AML-193 (cell line): ENCODE measurements at places on chromosomes 12 and 14.

- DNase-seq, result no peak
These were observed 173.4 kb upstream of the KITLG start for GRCh38 chr12:88753707-88754106.

GRCh38 chr12:46534327-46534840, 161.8 kb upstream of the SLC38A2 start:
- DNase-seq, result no peak

- no peak for DNase-seq
These were observed 35.5 kb upstream of the C12orf75 start for GRCh38 chr12:105294886-105295479.

- no peak for DNase-seq
These were observed 602.1 kb upstream of the TMEM132C start for GRCh38 chr12:127664901-127665300.

- DNase-seq, result no peak
These were observed 991.6 kb upstream of the TMEM132C start for GRCh38 chr12:127275416-127275815.

DNA sequence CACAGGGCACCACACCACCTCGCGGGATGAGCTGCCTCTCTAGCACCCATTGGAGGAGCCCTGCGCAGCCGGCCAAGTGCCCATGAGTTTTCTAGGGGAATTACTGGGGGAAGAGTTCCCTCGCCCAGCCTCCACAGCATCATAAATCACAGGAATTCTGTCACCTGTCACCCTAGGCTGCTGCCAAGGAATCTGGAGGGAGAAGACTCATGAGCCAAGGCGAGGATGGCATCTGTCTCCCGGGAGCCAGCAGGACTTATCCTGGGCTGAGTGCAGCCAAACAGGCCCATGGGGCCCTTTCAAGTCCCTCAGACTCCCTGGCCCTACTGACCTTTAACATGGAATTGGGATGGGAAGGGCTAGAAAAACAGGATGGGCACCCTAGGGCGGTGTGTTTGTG, 7.8 kb upstream of the OTUB2 start:
- DNase-seq, result no peak

DNA sequence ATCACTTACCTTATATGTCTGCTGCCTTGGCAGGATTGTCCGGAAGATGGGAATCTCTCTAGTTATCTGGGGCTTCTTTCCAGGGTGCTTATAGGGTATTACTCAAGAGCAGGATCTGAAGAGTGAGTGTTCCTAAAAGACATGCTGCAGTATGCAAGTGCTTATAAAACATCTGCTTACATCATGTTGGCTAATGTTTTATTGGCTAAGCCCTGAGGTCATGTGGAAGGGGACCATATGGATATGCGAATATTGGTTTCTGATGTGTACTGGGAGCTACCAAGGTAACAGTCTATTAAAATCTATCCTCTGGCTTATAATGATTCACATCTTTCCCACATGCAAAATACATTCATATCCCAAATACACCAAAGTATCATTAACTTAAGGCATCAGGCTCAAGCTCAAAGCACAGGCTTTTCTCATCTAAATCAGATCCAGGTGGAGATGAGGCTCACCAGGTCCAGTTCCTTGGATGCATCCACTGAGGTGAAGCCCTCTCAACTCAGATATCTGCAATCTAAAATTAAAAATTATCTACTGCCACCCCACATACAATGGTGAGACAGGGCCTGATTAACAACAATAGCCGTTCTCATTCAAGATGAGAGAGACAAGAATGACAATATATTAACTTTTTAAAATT, 29.8 kb downstream of the LRRIQ1 start:
- DNase-seq, result no peak

GRCh38 chr12:14960548-14961465, 594 bp downstream of the ARHGDIB start:
- peak; percentile 93 for DNase-seq

DNA sequence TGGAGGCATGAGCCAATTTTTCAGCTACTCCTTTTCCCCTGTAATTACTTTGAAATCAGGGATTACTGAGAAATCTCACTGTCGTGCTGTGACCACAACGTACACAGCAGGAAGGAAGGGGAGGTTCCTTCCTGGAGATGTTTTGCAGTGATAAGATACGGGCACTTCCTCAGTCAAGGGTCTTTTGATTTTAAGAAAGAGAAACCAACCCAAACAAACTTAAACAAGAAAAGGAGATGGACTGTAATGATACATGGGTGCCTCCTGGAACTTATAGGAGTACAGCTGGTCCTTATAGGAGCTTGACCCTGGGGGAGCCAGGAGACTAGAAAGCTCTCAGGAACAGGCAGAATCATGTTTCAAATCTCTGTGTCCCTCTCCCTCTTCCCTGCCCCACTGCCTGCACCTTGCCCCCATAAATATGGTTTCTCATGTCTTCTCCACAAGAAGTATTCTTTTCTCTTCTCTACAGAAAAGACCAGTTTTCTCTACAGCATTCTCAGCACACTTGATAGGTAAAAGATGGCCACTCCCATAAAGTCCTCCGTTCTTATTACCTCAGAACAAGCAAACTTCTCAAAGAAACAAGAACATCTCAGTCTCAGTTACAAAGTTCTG, 281.1 kb upstream of the AMIGO2 start:
- DNase-seq, result peak; percentile 27

DNA sequence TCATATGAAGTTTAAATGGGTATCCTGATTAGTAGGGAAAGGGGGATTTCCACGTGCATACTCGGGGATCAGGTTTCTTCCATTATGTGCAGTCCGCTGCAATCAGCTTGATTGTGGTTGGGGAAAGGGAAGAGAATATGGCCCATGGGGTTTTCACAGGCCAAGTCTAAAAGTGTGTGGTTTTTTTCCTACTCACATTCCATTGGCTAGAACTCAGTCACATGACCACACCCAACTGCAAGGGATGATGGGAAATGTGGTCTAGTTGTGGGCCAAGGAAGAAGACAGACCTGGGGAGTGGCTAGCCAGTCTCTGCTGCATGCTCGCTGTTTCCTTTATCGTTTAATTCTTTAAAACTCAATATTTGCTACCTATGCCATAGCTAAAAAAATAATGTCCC, 105.1 kb downstream of the PRIMA1 start:
- DNase-seq, result no peak

GRCh38 chr12:17169726-17170471, 563.9 kb upstream of the LMO3 start:
- DNase-seq, result no peak

DNA sequence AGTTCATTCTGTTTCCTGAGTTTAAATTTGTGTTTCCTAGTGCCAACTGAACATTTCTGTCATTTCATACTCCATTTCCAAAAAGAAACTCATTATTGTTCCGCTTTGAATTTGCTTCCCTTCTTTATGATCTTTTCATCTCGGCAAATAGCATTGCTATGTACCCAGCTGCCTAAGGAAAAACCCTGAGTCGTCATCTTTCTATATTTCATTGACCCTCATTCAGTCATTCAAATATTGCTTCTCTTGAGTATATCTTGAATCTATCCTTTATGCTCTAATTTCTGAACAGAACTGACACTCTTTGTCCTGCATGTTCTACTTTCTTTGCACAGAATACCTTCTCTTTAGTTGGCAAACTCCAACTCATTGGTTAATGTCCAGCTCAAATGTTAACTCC, 35.9 kb downstream of the ADIPOR2 start:
- DNase-seq, result no peak

GRCh38 chr12:27083861-27084394, 1.6 kb upstream of the C12orf71 start:
- DNase-seq, result no peak

- DNase-seq, result no peak
These were observed 34.2 kb upstream of the PLEKHA5 start for GRCh38 chr12:19095331-19095730.

- DNase-seq, result no peak
These were observed 66.4 kb upstream of the MAP1LC3B2 start for GRCh38 chr12:116492703-116493324.

DNA sequence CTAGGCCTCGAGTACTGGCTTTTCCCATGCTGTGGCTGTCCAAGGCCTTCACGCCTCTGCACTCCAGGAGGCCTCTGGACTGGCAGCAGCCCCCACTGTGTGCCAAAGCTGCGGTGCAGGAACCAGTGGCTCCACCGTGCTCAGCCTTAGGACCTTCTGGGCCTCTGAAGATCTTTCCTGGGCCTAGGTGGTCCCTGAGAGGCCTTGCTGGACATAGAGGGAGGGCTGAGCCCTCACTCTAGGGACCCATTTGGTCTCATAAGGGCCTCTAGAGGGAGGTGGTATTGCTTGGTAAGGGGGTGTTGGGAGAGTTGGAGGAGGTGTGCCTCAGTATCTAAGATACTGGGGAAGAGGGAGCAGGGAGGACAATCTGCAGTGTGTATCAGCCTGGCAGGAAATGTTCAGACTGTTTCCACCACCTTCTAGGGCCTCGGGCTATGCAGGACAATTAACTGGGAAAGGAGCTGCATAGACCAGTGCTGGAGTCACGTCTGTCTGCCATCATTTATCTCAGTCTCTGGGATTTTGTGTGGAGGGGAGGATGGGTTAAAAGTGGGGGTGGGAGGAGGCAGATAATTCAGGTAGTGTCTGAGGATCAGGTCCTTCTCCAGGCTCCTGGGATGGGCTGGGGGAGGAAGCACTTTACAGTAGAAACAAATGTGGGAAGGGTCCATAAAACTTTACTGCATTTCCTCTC, 2.9 kb downstream of the HOXC5 start:
- DNase-seq, result no peak

DNA sequence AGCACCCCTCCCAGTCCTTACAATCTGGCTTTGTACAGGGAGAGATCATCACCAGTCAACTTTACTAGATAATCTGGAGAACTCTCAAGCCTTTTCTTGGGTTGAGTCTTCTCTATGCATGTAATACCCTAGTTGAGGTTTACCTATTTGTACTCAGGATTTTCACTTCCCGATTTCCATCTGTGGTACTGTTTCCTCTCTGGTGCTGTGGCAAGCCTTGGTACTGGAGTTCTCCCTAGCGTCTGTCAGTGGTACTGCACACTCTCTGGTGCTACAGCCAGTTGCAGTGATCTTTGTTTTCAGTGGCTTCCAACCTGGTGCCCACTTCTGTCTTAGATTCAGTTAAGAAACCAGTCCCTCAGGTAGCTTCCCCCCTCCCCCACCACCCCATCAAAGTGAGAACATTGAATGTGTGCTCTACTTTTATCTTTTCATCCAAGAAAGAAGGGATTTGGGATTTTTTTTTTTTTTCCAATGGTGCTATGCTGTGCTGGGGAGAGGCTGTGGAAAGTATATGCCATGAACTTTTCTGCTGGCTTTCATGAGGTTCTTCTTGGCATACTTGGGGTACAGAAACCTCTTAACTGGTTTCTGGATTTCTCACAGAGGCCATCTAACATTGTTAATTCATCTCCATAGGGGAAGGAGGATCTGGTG, 69.4 kb upstream of the EVL start:
- DNase-seq, result peak; percentile 72

- DNase-seq, result no peak
These were observed 10.1 kb downstream of the FGF6 start for GRCh38 chr12:4435537-4435936.

- DNase-seq, result no peak
These were observed 6.8 kb downstream of the KNTC1 start for GRCh38 chr12:122533856-122534255.

DNA sequence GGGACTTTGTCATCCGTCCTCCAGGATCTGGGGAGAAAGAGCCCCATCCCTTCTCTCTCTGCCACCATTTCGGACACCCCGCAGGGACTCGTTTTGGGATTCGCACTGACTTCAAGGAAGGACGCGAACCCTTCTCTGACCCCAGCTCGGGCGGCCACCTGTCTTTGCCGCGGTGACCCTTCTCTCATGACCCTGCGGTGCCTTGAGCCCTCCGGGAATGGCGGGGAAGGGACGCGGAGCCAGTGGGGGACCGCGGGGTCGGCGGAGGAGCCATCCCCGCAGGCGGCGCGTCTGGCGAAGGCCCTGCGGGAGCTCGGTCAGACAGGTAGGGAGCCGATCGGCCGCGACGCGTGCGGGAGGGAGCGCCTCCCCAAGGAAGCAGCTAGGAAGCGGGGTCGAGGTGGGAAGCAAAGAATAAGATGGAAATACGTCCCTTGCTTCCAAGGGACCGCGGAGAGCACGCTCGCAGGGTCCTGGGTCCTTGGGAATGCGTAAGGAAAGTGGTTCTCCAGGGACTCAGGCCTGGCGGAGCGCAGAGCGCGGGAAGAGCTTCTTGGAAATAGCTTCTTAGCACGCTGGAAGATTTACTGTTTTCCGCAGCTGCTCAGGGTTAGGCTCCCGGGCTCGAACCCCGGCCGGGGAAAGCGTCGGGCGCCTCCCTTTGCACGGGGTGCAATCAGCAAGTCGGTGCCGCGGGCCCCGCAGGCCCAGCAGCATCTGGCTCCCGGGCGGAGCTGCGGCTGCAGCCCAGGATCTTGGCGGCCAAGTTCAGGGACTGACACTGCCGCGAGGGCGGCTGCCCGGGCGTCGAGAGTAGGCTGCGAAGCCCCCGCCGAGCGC, 457 bp downstream of the SOCS2 start:
- DNase-seq, result no peak

DNA sequence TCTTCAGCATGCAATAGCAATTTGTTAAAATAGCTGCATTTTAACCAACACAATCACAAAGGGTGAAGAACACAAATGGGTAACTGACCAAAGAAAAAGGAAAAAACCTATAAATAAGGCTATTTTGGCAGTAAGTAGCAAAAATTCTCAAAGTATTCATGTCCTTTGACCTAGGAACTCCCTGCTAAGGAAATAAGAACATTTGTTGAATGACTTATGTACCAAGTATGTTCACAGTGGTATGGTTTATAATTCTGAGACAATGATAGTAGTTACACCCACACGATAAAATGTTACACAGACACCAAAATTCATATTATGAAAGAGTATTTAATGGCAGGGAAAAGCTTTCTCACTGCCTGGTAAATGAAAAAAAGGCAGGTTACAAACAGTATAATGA, 16.9 kb downstream of the CCDC88C start:
- DNase-seq, result no peak

DNA sequence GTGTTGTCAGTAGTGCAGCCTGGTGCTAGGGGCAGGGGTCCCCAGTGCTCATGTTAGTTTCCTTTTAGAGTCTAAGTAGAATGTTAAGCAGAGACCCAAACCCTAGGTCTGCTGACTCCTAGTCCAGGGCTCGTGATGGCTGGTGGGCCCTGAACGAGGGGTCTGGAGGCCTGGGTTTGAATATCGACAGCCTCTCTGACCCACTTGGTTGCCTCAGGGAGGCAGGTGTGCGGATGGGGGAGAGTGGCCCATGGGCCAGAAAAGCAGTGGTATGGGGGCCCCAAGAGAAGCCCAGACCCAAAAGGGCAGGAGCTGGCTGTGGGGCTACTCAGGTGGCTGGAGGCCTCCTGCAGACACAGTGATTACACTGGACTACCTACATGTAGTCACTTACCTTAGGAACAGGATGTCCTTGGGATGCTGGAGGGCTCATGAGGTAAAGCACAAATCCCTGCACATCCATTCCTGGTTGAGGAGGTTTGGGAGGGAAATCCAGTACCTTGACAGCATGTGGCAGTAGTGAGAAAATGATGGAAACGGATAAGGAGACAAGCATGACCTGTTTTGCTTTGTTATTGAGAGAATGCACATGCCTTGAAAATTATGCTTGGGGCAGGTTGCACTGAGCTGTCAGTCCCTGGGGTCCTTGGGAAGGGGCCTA, 1.7 kb upstream of the SLC25A29 start:
- DNase-seq, result no peak

GRCh38 chr14:64510825-64511671, 6.5 kb downstream of the ZBTB1 start:
- DNase-seq, result peak; percentile 69
